ENCODE measurements at places on chromosomes 2 and 18.

DNA sequence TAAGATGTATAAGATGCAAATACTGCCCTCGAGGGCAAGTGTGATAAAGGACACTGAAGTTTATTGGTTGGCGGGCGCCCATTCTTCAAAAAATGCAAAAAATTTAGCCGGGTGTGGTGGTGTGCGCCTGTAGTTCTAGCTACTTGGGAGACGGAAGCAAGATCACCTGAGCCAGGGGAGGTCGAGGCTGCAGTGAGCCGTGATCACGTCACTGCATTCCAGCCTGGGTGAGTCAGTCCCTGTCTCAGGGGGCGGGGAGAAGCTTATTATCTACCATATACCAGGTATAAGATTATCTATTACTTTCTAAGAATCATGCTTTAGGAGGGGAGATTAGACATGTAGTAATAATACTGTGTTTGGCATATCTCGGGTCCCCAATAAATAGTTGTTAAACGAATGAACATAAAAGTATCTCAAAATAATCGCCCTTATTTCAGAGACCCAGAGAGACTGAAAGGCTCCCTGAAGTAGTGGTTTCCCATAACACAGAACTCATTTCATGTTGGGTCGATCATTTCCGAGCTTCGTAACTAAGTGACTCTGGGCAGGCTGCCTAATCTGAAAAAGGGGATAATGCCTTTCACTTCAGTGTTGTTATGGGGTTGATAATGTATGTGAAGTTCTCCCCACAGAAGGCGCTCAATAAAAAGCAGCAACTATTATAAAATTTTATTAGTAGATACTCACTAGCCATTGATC is 1.2 kb upstream of the SELENOI start:
- DNase-seq = peak; percentile 7

DNA sequence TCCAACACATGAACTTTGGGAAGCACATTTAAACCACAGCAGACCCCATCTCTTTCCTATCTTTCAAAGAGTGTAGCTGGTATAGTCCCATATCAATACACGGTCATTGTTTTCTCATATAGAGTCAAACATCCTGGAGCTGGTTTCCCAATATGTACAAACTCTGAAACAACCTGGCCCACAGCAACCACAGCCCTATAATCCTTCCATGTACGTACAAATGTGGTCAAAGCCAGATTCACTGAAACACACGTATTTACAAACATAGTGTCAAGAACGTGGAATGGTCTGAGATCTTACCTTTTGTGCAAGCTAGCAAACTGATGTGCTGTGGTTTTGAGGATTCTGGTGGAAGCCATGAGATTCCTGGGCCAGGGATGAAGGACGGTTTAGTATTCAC is 97.3 kb downstream of the HS1BP3 start:
- DNase-seq = no peak

- no peak for DNase-seq
Observed at GRCh38 chr18:2845172-2845571, 1.6 kb upstream of the EMILIN2 start.

DNA sequence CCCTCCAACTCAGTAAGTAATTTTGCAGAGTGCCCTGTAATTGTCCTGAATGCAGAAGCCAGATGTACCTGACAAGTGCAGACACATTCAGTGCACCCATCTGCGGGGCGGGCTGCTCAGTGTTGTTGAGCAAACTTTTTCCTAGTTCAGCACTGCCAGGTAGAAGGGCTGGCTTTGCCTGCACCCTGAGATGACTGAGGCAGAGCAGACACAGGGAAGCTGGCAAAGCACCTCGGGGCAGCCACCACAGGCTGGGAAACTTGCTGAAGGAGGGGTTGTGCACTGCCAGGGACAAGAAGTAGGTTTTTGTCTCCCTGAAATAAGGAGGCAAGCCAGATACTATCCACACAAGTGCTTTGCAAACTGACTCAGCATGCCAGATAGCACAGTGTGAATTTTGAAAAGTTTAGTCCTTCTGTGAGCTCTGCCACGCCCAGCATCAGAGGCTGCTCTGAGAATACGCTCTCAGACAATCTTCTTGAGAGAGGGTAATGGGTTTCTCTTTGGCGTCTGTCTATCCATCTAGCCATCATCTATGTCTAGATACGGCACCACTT is 62.3 kb downstream of the SOWAHC start:
- no peak for DNase-seq

- no peak for DNase-seq
Observed at GRCh38 chr2:7045601-7046590, 128.7 kb downstream of the RNF144A start.

DNA sequence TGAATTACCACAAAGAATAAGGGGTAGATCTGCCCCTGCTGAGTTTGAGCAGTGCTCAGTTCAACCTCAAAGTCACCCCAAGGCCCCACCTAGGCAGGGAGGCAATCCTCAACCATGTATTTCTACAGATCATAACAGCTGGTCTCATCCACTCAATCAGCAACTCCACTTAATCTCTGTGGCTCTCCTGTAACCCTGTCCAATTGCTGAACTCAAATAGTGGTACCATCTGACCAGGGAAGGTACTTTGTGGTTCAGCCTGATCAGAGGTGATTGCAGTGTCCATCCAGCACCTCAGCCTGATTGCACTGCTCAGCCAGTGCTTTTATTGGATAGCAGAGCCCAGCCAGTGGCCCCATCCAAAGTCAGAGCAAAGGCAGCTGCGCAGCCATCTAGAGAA is 91.0 kb upstream of the SLC4A10 start:
- DNase-seq = no peak

DNA sequence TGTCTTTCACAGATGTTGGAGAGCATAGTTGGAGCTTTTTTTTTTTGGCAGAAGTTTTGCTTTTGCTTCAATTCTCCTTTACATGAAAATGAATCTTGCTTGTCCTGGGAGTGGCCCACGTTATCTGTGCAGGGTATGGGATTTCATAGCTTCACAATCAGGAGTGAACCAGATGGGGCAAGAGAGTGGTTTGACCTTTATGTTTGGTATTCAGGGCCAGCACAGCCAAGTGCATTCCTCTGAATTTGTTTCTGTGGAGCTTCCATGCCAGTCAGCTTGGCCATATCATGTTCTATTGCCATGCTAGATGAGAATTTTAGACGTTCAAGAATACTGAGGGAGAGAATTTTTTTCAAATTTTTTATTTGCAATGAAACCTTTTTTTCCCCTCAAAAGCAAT is 116.6 kb downstream of the PRPF40A start:
- DNase-seq = no peak
